ENCODE measurements at places on chromosomes 2 and 18.

DNA sequence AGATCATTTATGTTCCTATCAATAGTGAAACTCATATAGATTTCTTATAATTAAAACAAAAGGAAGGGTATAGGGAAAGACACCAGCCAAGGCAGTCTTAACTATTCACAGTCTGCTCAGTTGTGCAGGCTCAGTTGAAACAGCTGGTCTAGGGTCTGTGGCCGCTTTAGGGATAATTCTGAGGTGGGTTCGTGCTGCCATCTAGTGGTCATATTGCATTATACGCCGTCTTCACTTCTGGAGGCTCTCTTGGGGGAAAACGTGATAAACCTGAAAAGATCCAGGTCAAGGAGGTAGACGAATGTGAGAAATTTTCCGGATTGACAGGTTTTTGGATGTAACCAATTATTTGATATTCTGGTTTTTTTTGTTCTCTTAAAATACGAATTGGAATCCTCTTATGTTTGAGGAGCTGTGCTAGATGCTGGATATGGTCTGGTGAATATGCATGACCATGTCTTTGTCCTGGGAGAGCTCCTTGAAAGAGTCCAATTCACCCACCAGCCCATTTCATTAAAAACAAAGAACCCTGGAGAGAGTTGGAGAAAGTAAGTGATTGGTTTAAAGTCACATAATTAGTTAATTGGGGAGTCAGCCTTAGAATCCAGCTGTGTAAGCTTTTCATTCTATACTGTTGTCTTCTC is 492.4 kb downstream of the PLCL1 start:
- peak; percentile 78 for DNase-seq
- H3K4me3 ChIP-seq, result no peak overlapping the region
- no peaks in the 10 kb centered on the region for H3K27me3 ChIP-seq
- no peak overlapping the region for H3K27ac ChIP-seq

DNA sequence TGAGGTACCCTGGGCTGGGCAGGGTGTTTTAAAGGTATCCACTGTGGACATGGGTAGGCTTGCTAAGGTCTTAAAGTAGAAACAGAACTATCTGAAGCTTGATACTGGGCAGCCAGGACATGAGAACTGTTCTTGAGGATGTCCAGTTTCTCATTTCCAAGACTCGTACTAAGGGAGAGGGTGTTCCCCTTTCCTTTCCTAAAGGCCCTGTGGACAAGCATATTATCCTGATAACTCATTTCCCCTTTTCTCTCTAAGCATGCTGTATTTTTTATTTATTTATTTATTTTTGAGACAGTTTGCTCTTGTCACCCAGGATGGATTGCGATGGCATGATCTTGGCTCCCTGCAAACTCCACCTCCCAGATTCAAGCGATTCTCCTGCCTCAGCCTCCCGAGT is 273.6 kb downstream of the PRKCE start:
- no peaks in the 10 kb centered on the region for H3K4me1 ChIP-seq
- no peaks in the 10 kb centered on the region for H3K36me3 ChIP-seq
- no peak overlapping the region for H3K27ac ChIP-seq
- no peak for DNase-seq
- H3K4me3 ChIP-seq, result no peak overlapping the region

DNA sequence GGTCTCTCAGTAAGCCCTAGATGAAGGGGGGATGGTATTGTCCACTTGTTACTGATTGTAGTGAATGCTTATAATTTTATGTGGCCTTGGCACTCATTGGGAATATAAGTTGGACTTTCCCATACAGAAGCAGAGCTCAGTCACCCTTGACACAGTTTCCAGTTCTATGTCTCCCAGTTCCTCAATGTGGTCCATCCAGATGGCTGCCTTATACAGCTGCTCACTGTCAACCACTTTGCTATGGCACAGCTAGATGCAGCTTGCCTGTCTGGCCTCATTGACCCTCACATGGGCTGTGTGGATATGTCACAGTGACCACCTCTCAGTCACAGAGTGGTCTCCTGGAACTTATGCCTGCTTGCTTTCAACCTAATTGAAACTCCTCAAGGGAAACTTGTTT is 21.7 kb downstream of the SLC39A6 start:
- no peak overlapping the region for H3K4me3 ChIP-seq
- H3K27ac ChIP-seq, result no peak overlapping the region
- H3K27me3 ChIP-seq, result no peaks in the 10 kb centered on the region
- H3K4me1 ChIP-seq, result no peaks in the 10 kb centered on the region
- DNase-seq, result no peak

DNA sequence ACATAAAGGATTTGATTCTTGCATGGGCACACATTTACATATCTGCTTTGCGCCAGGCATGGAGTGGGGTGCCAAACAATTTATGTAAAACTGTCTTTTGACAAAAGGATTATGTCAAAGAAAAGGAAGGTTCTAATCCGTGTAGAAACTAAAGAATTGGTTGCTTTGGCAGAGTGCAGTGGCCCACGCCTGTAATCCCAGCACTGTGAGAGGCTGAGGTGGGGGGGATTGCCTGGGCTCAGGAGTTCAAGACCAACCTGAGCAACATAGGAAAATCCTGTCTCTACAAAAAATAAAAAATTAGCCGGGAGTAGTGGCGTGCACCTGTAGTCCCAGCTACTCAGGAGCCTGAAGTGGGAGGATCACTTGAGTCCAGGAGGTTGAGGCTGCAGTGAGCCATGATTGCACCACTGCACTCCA is 1.1 kb upstream of the MTERF4 start:
- no peaks in the 10 kb centered on the region for H3K27me3 ChIP-seq
- H3K27ac ChIP-seq, result no peak overlapping the region
- peaks cover 14% of the 10 kb centered on the region for H3K4me1 ChIP-seq
- H3K4me3 ChIP-seq, result no peak overlapping the region
- no peaks in the 10 kb centered on the region for H3K36me3 ChIP-seq

GRCh38 chr18:22558945-22559385 is 141.2 kb upstream of the CTAGE1 start:
- peak overlapping the region; percentile 74 for H3K4me3 ChIP-seq
- H3K27me3 ChIP-seq, result no peaks in the 10 kb centered on the region
- peak; percentile 64 for DNase-seq
- no peaks in the 10 kb centered on the region for H3K36me3 ChIP-seq
- H3K4me1 ChIP-seq, result peaks cover 4% of the 10 kb centered on the region
- peak overlapping the region; percentile 61 for H3K27ac ChIP-seq

- no peaks in the 10 kb centered on the region for H3K27me3 ChIP-seq
- DNase-seq, result peak; percentile 54
- H3K4me1 ChIP-seq, result peaks cover 65% of the 10 kb centered on the region
- no peak overlapping the region for H3K4me3 ChIP-seq
- H3K27ac ChIP-seq, result peak overlapping the region; percentile 77
Measured at GRCh38 chr2:120821446-120822160, 85.9 kb downstream of the GLI2 start.

DNA sequence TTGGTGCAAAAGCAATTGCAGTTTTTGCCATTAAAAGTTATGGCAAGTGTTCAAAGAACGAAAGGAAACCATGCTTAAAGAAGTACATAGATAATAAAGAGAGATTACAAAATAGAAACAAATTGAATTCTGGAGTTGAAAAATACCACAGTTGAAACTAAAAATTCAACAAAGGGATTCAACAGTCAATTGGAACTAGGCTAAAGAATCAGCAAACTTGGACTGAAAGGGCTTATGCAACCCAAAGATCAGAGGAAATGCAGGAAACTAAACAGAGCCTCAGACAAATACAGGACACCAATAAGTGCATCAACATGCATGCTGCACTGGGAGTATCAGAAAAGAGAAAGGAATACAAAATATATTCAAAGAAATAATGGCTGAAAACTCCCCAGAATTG is 40.3 kb downstream of the UXS1 start:
- H3K4me1 ChIP-seq, result no peaks in the 10 kb centered on the region
- DNase-seq, result no peak
- H3K4me3 ChIP-seq, result no peak overlapping the region
- no peaks in the 10 kb centered on the region for H3K36me3 ChIP-seq

GRCh38 chr2:17538844-17539554 is 1.5 kb upstream of the VSNL1 start:
- peaks cover 12% of the 10 kb centered on the region for H3K4me1 ChIP-seq
- no peaks in the 10 kb centered on the region for H3K36me3 ChIP-seq
- no peak overlapping the region for H3K27ac ChIP-seq
- H3K27me3 ChIP-seq, result no peaks in the 10 kb centered on the region
- peak overlapping the region; percentile 40 for H3K4me3 ChIP-seq
- peak; percentile 65 for DNase-seq

DNA sequence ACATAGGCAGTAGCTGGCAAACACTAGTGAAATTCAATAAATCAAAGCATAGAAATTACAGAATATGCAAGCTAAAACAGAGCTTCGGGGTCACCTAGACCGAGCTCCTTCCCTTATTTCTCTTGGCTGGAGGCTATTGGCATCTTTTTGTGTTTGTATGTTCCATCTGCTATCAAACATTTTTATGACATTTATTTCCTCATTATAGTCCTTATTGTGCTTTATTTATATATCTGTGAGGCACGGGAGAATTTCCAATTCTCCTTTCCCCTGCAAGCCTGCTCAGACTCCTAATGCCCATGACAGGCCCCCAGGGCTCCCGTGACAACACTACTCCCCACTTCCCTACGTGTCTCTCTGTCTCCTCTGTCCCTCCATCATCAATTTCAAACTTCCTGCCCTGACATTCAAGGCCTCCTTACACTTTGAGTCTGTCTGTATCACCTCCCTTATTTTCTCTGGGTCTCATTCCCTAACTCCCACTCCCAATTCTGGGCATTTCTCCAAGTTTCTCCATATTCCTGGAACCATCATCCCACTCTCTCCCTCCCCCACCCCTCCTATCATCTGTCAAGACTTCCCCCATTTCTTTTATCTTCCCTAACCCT is 316.9 kb downstream of the OSR1 start:
- no peaks in the 10 kb centered on the region for H3K4me1 ChIP-seq
- H3K27ac ChIP-seq, result no peak overlapping the region
- H3K36me3 ChIP-seq, result no peaks in the 10 kb centered on the region
- no peak overlapping the region for H3K4me3 ChIP-seq

DNA sequence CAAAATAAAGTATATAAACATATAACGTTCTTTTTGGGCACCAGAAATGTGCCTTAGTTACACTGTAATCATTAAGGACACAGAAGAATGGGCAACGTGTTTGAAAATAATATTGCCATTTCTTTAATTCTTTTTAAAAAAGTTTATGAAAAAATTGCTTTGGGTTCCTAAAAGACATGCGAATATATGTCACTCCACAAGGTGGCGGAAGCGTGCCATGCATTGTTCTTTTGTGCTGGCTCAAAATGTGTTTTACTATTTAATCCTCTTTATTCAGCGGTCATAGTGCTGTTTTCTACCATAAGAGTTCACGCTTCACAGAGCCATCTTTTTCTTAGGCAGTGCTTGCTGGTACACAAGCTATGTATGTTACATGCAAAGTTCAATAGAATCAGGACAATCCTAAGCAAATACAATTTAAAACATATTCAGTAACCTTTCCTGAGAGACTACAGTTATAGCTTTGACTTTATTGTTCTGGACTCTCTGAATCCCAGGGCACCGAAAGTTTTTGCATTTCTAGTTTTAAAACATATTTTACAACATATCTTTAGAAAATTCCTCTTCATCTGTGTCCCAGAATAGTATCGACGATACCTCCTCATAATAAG is 147.8 kb upstream of the ERBB4 start:
- no peaks in the 10 kb centered on the region for H3K4me1 ChIP-seq
- H3K4me3 ChIP-seq, result no peak overlapping the region
- DNase-seq, result peak; percentile 81
- no peaks in the 10 kb centered on the region for H3K27me3 ChIP-seq

DNA sequence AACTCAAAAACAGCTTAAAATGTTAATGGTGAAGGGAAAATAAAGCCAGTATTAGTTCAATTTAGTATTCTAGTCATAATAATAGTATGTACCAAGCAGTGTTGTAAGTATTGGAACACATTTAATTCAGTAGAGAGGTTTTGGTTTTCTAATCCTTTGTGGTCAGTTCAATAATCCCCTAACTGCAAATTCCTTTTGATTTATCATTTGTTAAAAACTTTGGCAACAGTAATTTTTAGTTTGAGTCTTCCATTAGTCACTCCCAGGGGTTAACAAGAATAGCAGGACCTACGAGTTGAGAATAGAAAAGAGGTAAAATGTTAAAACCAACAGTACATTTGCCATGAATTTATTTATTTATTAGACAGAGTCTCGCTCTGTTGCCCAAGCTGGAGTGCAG is 10.7 kb downstream of the MRPL44 start:
- peaks cover 5% of the 10 kb centered on the region for H3K4me1 ChIP-seq
- no peak for DNase-seq
- H3K27ac ChIP-seq, result no peak overlapping the region
- H3K36me3 ChIP-seq, result no peaks in the 10 kb centered on the region

DNA sequence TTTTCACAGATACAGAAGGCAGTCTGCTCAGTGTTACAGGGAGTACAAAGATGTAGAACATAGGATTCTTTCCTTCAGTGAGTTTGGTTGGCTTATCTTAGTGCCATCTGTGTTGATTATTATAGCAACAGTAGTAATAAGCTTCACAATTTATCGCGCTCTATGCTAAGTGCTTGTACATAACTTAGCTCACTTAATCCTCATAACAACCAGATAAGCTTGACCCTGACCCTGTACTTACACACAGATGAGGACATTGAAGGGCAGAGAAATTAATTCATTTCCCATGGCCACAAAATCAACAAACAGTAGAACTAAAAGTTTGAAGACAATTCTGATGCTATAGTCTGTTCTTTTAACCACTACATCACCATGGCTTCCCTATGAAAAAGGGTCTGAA is 121.8 kb downstream of the SPHKAP start:
- DNase-seq, result no peak
- H3K4me3 ChIP-seq, result no peak overlapping the region
- no peaks in the 10 kb centered on the region for H3K27me3 ChIP-seq
- H3K27ac ChIP-seq, result no peak overlapping the region
- H3K4me1 ChIP-seq, result no peaks in the 10 kb centered on the region

DNA sequence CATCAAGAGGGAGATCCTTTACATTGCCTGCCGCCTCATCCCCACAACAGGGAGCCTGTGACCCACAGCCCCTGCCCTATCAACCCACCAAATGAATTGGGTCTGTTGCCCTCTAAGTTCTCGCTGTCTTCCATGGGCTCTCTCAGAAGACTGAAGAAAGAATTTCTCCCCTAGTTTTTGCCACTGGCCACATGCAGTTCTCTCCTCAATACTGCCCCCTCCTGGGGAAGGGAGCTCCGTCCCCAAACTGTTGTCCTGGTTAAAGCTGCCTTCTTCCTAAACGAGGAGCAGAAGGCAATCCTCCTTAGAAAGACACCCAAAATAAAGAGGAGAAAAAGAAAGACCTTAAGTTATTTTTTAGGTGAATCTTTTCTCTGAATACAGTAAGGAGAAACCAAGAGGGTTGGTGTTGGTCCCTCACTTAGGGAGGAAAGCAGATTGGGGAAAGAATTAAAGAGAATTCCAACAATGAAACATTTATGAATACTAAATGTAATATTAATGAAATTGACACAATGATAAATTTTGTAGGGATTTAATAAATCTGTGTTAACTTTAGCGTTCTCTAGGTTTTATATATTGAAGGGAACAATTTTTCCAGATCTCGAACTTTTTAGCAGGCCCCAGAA is 31.1 kb upstream of the SATB2 start:
- H3K27ac ChIP-seq, result no peak overlapping the region
- H3K27me3 ChIP-seq, result no peaks in the 10 kb centered on the region
- no peaks in the 10 kb centered on the region for H3K4me1 ChIP-seq
- H3K4me3 ChIP-seq, result no peak overlapping the region
- peak; percentile 72 for DNase-seq
- no peaks in the 10 kb centered on the region for H3K36me3 ChIP-seq

Data from testis (tissue), 5 donors.